Stimulated activated CD4-positive, alpha-beta T cell treated with anti-CD3 and anti-CD28 coated beads, Interleukin-12 subunit alpha, Interleukin-12 subunit beta, amount 100 ng/mL, for 48 hours (primary cell): ENCODE measurements at places on chromosomes 4 and X.

DNA sequence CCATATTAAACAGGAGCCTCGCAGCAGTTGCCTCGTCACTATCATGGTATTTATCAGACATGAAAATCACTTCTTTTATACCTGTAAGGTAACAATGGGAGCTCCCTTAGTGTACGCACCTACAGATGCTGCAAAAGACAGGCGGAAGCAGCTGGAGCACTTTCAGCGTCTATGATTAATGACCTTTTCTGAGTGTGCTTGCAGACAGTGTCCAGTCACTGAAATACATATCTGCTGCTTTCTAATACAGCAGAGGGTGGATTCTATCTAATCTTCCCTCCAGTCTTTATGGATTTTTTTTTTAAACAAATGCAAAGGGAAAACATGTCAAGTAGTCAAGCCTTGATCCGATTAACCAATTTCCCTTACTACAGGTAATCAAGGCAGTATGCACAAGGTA lies 24.1 kb downstream of the DCTD start:
- no peak for DNase-seq

DNA sequence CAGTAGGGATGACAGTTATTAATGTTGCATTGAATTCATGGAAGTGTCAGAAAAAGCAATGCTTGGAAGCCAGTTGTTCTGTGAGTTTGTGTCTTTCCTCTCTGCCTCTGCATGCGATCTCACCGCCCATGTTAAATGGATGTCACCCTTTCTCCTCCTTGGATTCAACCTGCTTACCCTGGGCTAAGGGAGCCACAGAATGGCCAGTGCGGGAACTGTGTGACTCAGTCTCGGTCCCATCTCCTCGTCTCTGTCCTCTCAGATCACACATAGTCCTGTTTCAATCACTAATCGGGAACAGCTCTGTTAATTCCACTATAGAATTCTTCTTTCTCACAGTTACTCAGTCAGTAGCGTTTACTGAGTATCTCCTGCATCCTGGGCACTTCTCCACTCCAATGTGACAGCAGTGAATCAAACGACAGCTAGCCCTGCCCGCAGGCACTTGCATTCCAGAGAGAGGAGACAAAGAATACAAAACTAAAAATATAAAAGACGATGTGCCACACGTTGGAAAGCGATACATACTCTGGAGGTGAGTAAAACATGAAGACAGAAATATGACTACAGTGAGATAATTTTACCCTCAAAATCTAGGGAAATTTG lies 53.6 kb upstream of the TLR3 start:
- DNase-seq: no peak

- no peak for DNase-seq
Measured at GRCh38 chr4:145951931-145952330, 13.3 kb upstream of the ZNF827 start.

DNA sequence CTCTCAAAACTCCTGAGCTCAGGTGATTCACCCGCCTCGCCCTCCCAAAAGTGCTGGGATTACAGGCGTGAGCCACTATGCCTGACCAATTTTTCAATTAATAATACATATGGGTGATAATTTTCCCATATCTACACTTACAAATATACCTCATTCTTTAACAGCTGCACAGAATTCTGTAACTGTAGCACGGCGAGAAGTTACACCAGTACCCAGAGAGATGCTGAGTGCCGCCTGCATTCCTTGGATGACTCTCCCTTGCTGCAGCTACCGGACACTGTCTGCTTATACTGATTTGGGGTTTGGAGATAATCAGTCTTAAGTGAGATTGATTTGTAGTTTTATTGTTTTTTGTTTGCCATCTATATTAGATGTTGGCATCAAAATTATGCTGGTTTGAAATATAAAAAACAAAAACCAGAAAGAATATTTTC lies 5.8 kb downstream of the TIFA start:
- no peak for DNase-seq

- peak; percentile 70 for DNase-seq
Measured at GRCh38 chr4:10115797-10116568, 616 bp downstream of the WDR1 start.
